H4 (cell line): ENCODE measurements at places on chromosomes 11 and 22. TPM values are rescaled to one million over a fixed set of nuclear protein-coding genes. Genes with fewer than 3 reads are reported as not detected.

CDC45 gene
- 49.1 and 58.0 TPM in 2 replicates for total RNA-seq

TMEM45B gene
- total RNA-seq = not detected in 2 replicates

EIF3M gene
- 992 and 1,304 TPM in 2 replicates for total RNA-seq

LUZP2 gene
- total RNA-seq = 0.25 and 0.77 TPM in 2 replicates

ASRGL1 gene
- total RNA-seq = 4.3 and 10.6 TPM in 2 replicates

C11orf54 gene
- 8.6 and 14.3 TPM in 2 replicates for total RNA-seq
